Fibroblast of mammary gland (primary cell): ENCODE measurements at places on chromosomes 3 and 15.
A peak's percentile ranks its signal among the peaks of the same experiment; 100 is the strongest.

- DNase-seq: no peak
Measured at GRCh38 chr3:3782457-3782856, 16.8 kb upstream of the LRRN1 start.

DNA sequence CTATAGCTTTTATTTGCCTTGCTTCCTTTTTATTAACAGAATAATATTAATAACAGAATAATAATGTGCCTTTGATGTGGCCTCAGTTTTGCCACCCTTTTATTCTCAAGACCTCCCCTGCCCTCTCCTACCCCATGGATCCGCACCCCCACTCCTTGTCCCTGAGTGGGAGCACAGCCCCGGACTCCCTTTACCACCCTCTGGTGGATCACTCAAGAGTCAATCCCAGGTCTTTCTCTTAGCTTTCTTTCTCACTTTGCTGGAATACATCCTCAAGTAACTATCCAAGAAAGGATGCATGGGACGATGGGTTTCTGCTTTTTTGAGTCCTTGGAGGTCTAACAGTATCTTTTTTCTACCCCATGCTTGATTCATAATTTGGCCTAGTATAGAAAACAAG lies 63.4 kb downstream of the KLF13 start:
- no peak for DNase-seq

- DNase-seq: peak; percentile 35
Measured at GRCh38 chr3:126394179-126394976, at the start of gene CFAP100. CFAP100 (plus strand) TSS chr3:126394909; CDS start chr3:126396001, 1,092 bp downstream.

GRCh38 chr3:167852216-167852615 lies 116.7 kb downstream of the SERPINI1 start:
- DNase-seq: peak; percentile 71

DNA sequence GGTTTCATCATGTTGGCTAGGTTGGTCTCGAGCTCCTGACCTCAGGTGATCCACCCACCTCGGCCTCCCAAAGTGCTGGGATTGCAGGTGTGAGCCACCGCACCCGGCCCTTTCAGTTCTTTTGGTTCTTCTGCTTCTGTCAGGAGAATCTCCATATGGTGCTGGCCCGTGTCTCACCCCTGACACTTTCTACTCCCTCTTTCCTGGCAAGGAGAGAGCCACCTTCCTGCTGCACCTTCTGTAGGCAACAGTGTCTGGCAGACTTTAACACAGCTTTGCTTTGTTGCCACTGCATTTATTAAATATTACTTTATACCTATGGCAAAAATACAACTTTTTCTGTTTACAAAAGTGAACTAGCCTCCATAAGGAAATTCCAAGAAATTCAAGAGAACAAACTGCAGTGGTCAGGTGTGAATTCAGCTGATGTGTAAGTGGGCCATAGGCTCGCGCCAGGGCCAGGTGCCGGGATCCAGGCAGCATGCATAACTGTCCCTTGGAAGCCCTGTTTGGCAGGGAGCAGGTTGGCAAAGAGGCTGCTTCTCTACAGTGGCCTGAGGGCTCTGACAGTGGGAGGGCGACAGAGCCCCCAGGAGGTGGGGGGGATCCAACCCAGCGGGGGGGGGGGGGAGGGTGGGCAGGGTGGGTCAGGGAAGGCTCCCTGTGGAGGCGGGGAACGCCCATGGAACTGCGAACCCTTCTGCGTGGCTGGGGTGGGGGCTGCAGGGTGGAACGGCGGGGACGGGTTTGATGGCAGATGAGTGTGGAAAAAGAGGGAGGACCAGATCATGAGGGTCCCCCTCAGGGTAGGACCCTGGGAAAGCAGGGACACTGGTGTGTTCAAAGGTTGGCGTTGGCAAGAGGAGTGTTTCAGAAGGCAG lies 21.1 kb downstream of the CTSH start:
- DNase-seq: no peak

DNA sequence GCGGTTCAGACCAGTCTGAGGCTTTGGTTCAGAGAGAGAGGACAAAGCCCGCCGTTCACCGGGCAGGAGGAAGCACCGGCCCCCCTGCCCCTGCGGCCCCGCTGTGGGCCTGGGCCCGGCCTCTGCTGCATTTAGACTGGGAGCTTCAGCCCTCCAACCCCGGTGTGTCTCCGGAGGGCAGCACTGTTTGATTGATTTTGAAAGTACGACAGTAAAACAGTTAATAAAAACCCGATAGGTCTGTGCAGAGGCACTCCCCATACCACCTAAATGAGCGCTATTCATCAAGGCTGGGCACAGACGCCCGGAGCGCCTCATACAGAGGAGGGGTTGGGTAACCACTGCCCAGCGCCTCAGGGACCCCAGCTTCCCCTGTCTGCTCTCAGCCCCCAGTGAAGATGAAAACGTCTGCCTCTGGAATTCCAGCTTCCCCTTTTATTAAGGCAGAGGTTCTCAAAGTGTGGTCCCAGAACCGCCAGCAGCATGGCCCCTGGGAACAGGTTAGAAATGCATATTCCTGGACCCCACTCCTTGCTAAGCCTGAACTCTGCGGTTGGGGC lies 256.7 kb upstream of the TLE3 start:
- DNase-seq: no peak

DNA sequence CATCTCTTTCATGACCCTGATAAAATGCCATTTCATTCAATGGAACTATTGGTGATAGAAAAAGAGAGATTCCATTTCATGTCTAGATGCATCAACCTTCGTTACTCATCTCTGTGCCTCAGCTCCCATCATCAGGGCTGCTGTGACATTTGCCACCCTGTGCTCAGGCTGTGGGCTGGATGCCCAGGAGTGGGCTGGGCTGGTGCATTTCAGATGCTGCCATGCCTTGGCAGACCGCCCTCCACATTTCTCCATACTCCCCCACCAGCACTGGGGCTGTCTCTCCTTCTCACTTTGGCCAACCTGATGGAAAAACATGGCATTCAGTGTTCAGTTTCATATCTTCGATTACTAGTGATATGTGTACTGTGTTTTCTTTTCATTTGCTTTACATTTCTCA lies 59.1 kb downstream of the DNASE1L3 start:
- DNase-seq: no peak

DNA sequence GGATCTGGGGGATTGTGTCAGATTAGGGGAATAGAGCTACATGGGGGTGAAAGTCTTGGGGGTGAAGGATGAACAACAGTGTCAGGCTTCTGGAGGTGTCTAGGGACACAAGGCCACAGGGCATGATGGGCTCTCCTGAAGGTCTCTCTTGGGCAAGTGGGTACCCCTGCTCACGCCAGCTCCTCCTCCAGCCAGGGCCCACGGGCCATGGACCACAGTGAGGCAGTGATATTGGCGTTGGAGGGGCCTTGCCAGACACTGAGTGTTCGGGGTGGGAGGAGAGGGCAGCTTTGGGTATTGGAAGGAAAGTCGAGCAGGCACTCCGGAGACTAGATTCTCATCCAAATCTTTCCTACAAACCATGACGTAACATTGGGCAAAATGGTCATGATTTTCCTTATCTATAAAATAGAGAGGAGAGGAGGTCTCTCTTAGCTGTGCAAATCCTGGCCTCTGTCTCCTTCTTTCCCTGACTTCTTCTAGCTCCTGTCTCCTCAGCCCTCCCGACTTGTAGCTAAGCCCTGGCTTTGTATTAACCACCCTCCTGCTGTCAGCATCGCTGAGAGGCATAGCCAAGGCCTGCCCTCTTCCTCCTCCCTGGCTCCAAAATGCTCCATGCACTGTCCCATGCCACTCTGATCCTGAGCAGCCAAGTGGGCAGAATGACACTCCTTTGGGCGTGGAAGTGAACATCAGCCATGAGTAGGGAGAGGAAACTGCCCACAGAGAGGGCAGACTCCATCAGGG lies 24.0 kb upstream of the SRP14 start:
- DNase-seq: no peak

DNA sequence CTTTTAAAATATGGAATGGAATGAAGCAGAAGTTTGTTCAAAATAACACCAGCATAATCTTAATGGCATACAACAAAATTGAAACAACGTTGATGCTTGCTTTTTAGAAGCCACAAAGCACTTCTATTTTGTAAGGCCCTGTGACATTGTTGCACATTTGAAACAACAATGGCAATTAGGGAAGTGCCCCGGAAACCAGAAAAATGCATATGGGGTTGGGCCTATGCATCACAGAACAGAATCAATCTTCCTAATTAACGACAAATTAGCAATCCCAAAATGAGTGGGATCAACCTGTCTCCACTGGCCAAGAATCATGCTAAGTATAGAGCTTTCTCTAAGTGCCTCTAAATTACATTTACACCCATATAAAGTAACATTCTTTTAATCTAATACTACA lies 168.9 kb downstream of the MEIS2 start:
- DNase-seq: no peak

GRCh38 chr15:68231102-68231818 lies 1.7 kb upstream of the CLN6 start:
- no peak for DNase-seq
